ENCODE measurements at places on chromosomes 1 and 21. TPM values are rescaled to one million over a fixed set of nuclear protein-coding genes. Genes with fewer than 3 reads are reported as not detected.

DNA sequence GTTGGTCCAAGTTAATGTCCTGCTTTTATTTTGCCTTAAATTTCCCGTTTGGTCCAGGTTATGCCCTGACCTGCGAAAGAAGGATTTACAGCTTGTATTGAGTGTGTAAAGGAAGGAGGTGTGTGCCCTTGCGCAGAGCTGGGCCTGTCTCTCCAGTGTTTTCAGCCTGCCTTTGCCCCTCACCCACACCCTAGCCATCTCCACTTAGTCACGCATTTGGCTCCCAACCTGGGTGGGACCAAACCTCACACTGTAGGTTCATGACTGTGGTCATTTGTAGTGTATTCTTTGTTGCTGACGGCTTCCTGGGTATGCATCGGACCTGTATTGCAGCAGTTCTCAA is 572 bp upstream of the SRSF10 start:
- H3K27ac ChIP-seq, result peak overlapping the region; percentile 91
- no peak for DNase-seq
- no peaks in the 10 kb centered on the region for H3K27me3 ChIP-seq
- H3K36me3 ChIP-seq, result no peaks in the 10 kb centered on the region

DNA sequence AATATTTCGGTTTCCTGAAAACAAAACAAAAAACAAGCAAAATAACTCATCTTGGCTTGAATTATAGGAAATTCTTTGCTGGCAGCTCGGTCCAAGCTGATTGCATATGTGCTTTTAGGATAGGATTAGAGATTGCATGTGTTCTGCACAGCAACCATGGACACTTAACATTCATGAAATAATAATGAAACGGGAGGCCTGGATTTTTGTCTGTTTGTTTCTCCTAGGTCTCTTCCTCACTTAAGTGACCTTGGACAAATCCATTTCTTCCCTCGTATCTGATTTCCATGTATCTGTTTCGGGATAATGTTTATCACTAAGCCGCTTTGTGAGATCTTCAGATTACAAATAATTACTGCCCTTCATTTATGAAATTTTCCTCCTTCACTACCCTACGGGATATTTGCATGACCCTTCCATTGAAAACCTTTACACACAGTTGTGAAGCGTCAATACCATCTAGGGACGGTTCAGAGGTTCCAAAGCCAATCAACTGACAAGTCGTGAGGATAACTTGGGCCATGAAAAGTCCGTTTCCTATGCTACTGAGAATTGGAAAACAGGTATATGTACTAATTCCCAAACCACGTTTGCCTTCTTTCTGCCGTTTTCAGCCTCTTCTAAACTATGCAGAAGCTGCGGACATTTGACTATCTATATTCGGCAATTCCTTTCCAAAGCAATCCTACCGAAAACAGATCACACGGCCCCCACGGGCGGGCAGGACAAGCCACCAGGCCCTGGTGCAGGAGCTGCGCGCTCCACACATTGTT is 1.3 kb upstream of the H3-3A start:
- peaks cover 30% of the 10 kb centered on the region for H3K4me1 ChIP-seq
- H3K4me3 ChIP-seq, result peak overlapping the region; percentile 37
- peaks cover 7% of the 10 kb centered on the region for H3K36me3 ChIP-seq
- peak overlapping the region; percentile 99 for H3K27ac ChIP-seq

DNA sequence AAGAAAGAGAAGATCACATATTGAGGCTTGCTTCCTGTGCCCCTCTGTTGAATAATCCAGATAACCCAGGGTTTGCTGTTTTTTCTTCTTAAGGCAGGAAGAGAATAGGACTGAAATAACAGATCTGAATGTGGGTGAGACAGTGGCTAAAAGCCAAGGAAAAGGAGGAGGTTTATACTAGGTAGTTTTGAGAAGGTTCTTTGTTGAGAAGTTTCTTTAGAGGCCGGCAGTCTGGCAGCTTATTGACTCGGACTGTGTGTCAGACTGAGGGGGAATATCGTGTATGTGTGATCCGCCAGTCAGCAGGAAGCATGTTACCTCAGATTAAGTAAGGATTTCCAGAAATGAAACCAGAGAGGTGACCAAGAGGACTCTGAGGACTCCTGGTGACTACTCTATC is 119.8 kb downstream of the PLA2G4A start:
- H3K4me1 ChIP-seq, result no peaks in the 10 kb centered on the region
- DNase-seq, result no peak
- no peaks in the 10 kb centered on the region for H3K27me3 ChIP-seq

DNA sequence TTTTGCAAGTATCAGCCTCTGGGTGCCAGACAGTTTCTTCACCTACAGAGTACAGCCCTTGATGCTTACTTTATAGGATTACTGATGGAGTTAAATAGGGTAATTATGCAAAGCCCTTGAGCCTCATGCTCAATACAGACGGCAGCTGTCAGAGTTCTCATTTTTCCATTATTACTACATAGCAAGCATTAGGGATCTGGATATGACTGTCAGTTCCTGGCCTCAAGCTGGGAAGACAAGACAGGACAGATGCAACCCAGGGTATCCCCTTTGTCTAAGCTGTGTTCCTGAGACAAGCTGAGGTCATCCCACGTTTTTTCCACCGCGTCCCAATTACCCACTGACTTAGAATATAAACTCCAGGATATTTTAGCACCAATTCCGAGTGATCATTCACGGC is 94.4 kb downstream of the SLC35F3 start:
- DNase-seq, result no peak
- H3K4me3 ChIP-seq, result no peak overlapping the region
- no peaks in the 10 kb centered on the region for H3K36me3 ChIP-seq
- H3K27me3 ChIP-seq, result no peaks in the 10 kb centered on the region
- no peak overlapping the region for H3K27ac ChIP-seq

DNA sequence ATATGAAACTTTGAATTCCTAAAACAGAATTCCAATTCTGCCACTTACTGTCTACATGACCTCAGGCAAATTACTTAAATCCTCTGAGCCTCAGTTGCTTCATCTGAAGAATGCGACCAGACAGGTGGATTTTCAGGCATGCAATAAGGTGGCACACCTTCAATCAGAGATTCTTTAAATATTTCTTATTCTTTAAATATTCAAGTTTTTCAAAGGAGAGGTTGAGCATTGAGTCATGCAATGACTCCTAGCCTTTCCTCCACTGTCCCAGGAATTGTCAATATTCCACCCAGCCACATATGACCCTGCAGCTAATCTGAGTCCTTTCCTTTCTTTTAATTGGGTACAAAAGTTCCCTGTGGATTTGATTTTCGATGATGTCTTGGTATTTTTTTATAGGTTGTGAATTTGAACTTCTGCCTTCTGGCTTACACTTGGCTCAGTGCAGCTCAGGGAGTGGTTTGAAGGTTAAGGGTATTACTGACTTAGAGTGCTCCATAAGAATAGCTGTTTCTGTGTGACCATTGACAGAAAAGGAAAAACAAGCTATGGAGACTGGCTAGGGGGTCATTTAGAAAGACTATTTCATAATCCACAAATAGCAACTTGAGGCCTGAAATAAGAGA is 52.2 kb upstream of the PRDX6 start:
- no peak overlapping the region for H3K4me3 ChIP-seq
- H3K36me3 ChIP-seq, result no peaks in the 10 kb centered on the region
- no peak for DNase-seq
- H3K27me3 ChIP-seq, result no peaks in the 10 kb centered on the region

The FABP3 gene
- 34.8 TPM for total RNA-seq

The GBP3 gene
- total RNA-seq, result 18.5 TPM

The DNAJC28 gene
- total RNA-seq, result 6.6 TPM

The PGLYRP4 gene
- not detected for total RNA-seq

The CFAP141 gene
- total RNA-seq, result not detected

The KCNA2 gene
- total RNA-seq, result 16.9 TPM

The UQCRHL gene
- 0.83 TPM for total RNA-seq
